Stimulated activated CD8-positive, alpha-beta memory T cell treated with anti-CD3 and anti-CD28 coated beads, Interleukin-4, amount 100 ng/mL, for 24 hours (primary cell): ENCODE measurements at places on chromosomes 6 and 20.

- no peak for DNase-seq
Observed at GRCh38 chr20:36361406-36361805, 55.3 kb downstream of the DLGAP4 start.

DNA sequence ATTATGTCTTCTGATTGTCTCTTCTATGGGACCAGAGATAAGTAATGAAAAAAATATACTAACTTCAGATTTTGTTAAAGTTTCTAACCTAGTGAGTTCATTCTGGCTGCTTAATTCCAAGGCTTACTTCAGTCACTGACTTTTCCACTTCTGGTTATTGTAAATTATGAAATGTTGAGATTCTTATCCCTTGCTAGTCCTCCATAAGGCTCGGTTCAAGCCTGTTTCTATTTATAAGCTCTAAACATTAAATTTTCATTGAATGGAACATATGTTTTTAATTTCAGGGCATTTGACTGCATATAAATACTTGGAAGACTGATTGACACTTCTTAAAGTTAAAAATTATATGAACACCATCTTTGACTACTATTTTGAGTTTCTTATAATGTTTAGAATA lies 23.6 kb upstream of the NKAIN2 start:
- no peak for DNase-seq

- DNase-seq = no peak
Observed at GRCh38 chr6:12348530-12349511, 58.7 kb downstream of the EDN1 start.

- no peak for DNase-seq
Observed at GRCh38 chr20:62711703-62712101, 3.1 kb downstream of the NTSR1 start.

DNA sequence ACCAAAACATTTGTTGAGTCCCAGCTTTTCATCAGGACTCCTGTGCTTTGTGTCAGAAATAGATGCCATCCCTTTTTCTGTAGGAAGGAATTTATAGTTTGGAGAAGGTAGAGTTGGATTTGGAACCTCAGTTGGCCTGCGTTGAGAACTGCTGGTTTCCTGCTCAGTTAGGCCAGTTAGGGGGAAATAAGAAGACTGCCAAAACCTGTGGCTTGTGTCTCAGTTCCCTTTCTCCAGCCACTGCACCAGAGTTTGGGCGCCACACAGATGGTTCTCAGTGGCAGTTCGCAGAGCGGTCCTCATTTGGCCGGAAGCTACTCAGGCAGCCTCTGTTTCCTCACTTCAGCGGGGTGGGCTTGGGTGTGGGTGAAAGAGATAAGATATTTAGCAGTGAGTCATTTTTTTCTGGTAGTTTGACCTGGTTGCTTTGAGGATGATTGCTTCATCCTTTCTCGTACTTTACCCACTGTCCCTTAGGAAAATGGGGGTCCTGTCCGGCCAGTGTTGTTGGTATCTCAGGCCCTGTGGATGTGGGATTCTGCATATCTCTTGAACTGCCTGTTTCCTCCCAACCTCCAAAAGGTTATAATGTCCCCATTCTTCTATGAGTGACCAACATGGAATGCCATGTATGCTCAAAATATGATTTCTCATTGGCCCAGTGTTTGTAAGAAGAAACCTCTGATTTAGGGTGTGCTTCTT lies 53.7 kb downstream of the JARID2 start:
- peak; percentile 53 for DNase-seq

DNA sequence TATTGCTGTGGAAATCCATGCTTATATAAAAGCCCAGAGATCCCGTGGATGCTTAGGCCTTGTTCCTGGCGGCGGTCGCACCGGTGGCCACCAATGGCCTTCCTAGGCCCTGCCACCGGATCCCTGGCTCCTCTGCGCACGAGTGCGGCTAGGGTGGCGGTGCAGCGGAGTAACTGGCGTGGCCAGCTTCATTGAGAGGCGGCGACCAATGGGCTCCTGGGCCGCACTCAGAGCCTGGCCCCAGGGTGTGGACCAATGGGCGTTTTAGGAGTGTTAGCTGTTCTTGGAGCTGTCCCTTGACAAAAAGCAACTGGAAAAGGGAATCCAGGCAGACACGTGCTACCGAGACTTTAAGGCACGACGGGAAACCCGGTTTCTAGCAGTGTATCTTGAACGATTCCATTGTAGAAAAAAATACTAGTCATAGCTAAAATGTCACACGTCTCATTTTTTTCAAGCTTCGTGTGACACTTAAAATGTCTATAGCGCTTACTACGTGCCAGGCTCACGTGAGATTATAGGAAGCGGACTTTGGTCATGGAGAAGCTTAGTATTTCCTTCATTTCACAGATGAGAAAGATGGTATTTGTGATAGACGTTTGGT lies 1.7 kb downstream of the AMD1 start:
- DNase-seq = peak; percentile 44

GRCh38 chr6:87976616-87977015 lies 71.0 kb upstream of the SPACA1 start:
- DNase-seq = no peak

- no peak for DNase-seq
Observed at GRCh38 chr6:157651731-157652490, 171.1 kb upstream of the SNX9 start.
